Esophagus squamous epithelium (tissue), 5 donors: ENCODE measurements at places on chromosomes 12 and 14.

DNA sequence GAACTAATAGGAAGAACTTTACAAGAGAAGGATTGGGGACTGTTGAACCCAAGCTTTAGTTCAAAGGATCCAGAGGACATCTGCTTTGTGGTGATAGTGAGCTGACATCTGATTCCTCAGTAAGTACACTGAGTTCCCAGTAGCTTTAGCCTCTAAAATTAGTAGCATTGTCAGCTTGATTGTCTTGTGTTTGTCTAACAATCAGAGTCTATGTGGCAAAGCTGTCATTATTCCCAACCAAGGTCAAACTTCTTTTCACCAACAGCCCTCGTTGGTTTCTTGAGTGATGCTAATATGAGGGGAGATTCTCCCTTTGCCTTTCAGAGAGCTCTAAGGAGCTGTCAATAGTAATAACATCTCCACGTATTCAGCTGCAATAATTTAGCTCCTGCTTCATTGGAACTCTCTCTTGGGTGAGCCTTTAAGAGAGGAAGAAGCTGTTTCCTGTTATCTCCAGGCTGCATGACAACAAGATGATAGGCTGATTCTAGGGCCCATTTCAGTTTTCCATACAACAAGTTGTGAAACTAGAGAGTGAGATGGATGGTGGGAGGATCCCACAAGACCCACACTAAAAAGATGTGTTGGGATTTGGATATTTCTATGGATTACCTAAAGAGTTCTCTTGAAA is 46.7 kb downstream of the TGFB3 start:
- no peak for DNase-seq

DNA sequence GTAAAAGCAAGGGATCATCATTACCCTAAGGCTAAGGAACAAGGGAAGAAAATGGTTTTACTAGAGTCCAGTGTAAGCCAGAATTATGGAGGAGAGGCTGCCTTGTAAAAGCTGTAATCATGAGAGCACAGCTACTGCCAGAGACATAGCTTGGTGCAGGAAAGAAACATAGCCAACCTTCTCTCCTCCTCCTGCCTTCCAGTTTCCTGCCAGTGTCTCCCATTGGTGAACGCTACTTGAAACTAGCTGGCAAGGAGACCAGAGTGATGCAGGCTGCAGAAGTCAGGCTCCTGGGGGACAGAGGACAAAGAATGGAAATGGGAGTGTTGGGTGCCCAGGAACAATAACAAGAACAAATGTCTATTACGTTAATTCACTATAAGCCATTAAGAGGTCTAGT is 158.5 kb downstream of the NELL2 start:
- DNase-seq: no peak

DNA sequence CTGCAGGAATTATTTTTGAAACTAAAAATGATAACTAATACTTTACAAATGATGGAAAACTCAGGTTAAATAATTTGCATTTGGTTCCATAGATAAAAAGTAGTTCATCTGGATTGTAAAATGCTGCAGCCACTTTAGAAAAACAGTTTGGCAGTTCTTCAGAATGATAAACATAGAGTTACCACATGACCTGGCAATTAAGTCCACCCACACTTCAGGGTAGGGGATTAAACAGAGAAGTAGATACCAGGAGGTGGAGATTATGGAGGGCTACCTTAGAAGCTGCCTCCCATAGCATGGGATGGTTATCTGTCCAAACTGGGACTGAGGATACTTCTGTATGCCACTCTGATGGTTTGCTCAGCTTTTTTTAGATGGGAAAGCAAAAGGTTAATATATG is 22.2 kb downstream of the ARF6 start:
- DNase-seq: no peak

GRCh38 chr14:66206554-66206953 is 279.6 kb upstream of the CCDC196 start:
- no peak for DNase-seq

GRCh38 chr12:75961878-75962277 is 69.7 kb downstream of the PHLDA1 start:
- DNase-seq: no peak

DNA sequence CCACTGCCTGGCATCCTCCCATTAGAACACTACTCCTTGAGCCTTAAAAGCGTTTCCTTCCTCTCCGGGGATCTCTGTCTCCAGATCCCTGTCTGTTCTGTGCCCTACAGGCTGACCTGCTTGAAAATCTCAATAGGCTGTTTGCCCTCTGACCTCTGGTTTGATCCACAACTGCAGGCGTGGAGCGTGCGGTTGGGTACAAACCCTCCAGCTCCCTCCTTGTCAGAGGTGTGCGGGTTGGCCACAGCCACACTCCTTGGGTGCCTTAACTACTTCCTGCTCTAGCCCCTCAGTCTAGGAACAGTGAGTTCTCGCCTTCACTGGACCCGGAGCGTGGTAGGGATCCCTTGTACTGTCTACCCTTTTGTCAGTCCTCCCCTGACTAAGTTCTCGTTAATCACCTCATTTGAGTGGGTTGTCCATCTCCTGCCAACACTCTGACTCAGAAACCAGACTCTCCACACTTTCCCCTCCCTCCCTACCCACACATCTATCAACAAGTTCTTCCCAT is 33.1 kb downstream of the CMKLR1 start:
- DNase-seq: no peak

DNA sequence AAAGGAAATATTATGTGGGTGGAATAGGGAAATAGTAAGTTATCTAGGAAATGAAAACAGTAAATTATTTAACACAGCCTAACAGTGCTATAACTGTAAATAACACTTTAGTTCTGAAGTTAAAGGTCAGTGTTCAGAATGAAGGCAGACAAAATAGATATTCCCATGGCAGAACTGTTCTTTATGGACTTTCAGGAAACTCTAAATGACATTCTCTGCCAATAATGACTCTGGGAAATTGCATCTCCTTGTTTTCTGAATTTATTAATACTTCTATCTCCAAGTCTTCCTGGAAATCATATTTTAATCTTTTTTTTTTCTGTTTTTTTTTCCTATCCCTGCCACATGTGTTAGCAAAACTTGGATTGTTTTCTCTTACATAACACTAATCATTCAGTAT is 101.4 kb downstream of the PDE3A start:
- DNase-seq: no peak

DNA sequence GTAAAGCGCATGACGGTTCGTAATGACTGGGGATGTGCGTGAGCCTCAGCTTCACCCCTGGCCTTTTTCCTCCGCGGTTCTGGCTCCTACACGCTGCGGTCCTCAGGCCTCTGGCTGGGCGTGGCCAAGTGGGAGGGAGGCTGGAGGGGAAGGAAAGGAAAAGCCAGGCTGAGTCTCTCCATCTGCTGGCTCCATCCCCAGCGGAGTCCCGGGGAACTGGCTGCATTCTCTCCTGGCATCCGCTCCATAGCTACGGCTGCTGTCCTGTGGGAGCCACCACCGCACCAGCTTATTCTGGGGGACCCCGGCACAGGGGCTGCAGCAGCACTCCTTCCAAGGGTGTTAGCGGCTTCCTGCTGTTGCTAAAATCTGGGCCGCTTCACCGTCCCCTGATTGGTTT is 68.2 kb upstream of the SLC24A4 start:
- DNase-seq: no peak

- DNase-seq: no peak
Observed at GRCh38 chr12:43760396-43760795, 1.6 kb downstream of the IRAK4 start.

- no peak for DNase-seq
Observed at GRCh38 chr12:57543581-57543980, 3.4 kb downstream of the DCTN2 start.

DNA sequence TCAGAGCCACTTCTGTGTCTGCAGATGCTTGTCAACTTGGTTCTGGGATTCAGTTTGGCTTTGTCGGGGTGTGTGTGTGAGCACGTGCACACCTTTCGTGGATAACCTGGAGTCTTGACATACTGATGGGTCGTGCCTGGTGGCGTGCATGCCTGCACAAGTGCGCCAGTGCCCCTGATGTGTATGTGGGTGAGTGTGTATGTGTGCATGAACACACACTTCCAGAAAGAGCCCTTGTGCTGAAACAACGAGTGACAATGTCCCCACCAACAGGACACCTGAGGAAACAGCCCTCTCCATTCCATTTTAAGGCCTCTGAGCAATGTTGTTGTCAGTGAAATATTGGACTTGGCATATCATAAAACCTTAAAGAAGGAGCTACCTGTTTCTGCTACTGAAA is 53.9 kb downstream of the SMUG1 start:
- DNase-seq: no peak

GRCh38 chr12:132309596-132310086 is 19.7 kb downstream of the GALNT9 start:
- no peak for DNase-seq

GRCh38 chr14:80930836-80931389 is 10.6 kb downstream of the CEP128 start:
- DNase-seq: no peak

DNA sequence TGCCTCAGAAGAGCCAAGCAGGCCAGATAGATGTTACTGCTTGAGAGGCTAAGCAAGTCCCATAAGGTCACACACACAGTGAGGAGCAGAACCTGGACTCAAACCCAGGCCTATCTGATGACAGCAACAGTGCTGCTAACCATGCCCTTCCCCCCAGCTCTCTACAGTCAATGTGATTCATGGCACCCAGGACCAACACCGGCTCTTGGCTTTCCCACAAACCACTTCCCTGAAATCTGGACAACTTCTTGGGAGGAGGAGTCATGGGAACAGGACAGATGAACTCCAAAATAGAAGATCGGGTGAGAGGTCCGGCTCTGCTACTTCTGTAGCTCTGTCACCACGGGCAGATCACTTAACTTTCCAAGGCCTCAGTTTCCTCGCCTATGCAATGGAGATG is 716 bp upstream of the PTGDR start:
- DNase-seq: no peak

DNA sequence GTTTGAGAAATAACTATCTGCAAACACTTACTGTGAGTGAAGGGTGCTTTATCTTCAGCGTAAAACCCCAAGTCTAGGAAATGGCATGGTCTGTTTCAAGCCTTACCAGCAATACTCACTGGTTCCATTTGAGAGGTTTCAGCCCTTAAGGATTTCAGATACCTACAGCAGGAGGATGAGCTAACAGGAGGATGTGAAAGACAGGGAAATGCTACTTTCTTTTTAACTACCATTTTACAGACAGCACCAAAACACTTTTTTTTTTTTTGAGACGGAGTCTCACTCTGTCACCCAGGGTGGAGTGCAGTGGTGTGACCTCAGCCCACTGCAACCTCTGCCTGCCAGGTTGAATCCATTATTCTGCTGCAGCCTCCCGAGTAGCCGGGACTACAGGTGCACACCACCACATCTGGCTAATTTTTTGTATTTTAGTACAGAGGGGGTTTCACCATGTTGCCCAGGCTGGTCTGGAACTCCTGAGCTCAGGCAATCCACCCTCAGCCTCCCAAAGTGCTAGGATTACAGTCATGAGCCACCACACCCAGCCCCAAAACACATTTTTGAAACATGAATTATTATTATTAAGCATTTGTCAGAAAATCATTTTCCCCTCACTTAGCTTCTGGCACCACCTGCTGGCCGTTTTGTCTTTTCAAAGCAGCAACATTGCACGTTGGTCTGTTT is 4.6 kb downstream of the MTRFR start:
- no peak for DNase-seq

DNA sequence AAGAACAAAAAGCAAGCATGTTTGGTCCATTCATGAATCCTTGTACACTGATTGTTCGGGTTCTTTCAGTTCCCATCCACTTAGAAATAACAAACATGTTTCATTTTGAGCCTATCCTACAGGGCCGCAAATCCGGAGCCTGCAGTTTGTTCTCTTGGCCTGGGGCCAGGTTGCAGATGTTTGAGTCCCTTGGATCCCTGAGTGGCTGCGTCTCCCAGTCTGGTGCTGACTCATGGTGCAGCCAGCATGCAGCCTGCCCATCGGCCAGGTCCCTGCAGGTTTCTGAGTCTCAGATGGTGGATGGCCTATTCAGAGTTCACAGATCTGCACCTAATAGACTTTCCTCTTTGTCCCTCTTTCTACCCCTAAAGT is 1.9 kb upstream of the DYNC1H1 start:
- no peak for DNase-seq

- no peak for DNase-seq
Observed at GRCh38 chr12:94178882-94179281, 30.5 kb downstream of the PLXNC1 start.

DNA sequence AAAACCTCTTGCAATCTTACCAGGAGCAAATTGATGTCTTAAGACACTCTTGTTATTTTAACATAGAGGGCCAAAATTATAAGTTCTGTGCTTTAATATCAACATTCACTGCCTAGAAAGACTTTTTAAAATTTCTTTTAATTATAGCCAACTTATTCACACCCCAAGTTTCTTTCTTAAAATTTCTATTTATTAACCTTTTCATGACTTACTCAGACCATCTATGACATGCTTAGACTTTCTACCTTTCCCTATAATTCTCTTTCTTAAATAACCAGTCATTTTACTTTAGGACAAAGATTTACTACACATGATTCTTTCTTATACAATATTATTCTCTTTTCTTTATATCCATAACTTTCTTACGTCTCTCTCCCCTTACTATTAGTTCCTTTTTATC is 220.4 kb downstream of the NUBPL start:
- DNase-seq: no peak

GRCh38 chr12:5982106-5982505 is 37.0 kb upstream of the ANO2 start:
- no peak for DNase-seq

DNA sequence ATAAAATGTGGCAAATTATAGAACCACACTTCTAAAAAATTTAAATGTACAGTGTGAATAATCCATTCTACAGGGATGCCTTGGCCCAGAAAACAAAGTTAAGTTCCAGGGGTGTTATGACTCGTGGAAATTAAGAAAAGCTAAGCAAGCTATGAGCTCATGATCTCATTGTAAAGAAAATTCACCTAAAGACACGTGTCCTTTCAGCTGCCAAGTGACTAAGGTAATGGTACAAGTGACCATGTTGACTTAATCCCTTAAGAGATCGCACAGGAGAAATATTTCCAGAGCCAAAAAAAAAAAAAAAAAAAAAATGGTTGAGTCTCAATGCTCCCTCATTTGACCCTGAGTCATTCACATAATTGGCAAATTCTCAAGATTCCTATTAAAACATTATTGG is 51.4 kb upstream of the ANO2 start:
- DNase-seq: no peak

DNA sequence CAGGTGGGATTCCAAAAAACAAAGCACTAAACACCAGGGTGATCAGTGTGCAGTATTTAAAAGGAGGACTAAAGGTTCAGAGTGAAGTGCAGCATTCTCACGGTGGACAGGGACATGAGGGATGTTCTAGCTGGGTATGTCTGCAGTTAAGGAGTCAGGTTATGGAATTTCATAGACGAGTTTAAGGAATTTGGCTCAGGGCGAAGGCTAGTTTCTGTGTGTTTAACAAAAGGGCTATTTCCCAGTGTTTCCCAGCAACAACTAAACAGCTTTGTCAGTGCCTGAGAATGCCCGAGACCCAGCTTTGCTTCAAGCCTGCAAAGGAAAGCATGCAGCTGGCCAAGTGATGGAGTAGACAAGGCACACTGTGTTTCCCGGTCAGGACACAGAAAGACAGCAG is 7.0 kb downstream of the KRT1 start:
- DNase-seq: no peak
